ENCODE measurements at places on chromosomes 4 and X.

DNA sequence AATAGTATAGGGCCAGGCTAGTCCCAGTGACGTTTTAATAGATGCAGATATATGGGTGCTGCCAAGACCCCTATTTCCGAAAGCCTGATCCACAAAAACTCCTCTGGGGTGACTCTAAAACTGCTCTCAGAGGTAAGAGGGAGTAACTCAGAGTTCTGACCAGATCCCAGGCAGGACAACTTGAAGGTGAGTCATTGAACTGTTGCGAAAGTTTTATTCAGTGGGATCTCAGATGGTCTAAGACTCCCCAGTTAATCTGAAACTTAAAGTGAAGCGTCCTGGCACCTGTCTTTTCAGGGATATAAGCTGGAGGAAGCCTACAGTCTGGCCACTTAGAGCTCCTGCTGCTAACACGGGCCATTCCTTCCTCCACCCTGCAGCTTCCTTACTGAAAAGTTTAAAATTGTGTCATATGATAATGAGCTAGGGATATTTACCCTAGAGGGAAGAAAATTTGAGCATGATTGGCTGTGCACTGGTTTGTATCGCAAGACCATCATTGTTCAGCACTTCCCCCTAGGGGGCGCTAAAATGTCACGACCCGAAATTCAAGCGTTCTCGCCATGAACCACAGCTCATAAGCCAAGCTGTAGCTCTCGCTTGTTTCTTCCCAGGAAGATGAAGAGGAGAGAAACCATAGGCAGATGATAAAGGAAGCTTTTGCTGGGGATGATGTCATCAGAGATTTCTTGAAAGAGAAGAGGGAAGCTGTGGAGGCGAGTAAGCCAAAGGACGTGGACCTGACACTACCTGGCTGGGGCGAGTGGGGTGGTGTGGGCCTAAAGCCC is 19.5 kb downstream of the UTP14A start:
- DNase-seq = peak; percentile 38

DNA sequence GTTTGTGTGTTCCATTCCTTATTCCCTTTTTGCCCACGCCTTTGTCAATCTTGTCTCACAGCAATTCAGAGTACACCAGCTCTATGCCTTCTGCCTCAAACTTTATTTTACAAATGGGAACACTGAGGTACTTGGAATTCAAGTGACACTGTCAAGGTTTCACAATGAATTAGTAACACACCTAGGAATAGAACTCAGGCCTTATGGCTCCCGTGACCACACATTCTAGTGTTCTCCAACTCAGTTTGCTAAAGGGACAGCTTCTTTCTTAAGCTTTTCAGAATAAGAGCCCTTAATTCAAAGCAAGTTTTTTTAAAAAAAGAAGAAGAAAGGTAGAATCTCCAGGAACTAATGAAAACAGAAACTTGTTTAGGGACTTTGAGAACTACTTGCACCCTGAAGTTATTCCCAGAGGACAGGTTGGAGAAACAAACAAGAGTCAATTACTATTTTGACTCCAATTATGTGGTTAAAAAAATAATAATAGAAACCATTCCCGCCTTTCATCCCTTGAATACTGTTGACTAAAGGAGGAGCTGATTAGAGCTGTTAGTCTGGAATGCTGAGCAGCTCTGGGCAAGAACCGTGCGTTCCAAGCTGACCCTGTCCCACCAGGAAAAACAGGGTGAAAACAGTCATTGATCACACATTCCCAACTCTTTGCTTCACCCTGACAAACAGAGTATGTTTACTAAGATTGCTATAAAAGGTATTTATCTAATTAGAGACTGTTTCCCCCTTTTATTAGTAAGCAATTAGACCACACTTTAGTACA is 408.8 kb upstream of the CNKSR2 start:
- no peak for DNase-seq

- no peak for DNase-seq
These were observed 138.7 kb downstream of the ELOVL6 start for GRCh38 chr4:110059556-110060191.

GRCh38 chr4:105197777-105198176 is 51.1 kb downstream of the TET2 start:
- no peak for DNase-seq

GRCh38 chrX:70129816-70130215 is 3.4 kb upstream of the IGBP1 start:
- DNase-seq = no peak

DNA sequence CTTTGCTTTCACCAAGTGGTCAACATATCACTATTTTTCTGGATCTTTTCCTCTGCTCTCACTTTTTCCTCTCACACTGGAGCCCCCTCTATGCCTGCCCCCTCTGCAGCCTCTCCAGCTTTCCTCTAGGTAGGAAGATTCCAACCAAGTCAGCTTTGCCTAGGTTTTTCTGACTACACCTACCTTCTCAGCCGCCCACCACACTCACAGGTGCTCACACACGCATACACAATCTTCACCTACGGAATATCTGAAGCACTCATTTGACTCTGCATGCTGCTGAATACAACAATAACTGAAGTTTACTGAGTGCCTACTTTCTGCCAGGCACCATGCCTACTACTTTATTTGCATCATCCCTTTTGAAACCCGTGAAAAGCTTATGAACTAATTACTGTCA is 328.0 kb downstream of the PPP3CA start:
- DNase-seq = no peak

DNA sequence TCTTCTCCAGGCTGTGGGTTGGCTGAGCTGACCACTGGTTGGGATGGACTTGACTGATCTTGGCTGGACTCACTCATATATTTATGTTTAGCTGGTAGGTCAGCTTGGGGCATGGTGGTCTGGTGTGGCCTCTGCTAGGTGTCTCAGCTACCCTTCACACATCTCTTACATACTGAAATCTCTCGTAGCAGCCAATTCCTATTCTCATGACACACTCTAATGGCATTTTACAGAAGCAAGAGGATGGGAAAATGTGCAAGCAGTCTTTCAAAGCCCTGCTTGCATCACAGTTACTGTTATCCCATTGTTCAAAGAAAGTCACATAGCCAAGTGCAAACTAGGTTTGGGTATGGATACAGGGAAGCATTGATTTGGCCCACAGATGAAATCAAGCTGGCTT is 55.5 kb upstream of the PCDH18 start:
- DNase-seq = no peak

DNA sequence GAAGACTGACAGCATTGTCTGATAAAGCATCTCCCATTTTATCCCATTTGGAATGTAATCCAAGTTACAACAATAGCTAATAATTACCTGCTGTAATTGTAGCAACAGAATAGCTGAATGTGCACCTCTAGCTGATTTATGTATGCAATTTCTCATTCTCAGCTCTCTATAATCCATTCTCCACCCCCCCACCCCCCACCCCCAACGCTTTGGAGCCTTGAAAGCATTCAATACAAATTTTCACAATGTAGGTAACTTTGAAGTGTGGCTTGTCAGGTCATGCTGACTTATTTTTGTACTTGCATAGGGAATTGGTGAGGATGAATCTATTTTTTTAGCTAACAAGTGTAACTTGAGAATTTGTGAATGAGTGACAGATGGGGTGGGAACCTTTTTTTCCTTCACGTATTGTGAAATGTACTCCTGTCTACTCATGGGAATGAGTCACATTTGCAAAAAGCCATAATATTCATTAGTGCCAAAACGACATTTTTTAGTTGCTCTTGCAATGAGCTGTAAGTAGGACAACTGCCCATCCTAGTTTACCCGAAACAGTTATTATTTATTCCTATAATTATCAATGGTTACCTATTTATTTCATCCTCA is 159.3 kb downstream of the PALLD start:
- no peak for DNase-seq

- DNase-seq = no peak
These were observed 239.5 kb downstream of the KCNIP4 start for GRCh38 chr4:21709031-21709430.

DNA sequence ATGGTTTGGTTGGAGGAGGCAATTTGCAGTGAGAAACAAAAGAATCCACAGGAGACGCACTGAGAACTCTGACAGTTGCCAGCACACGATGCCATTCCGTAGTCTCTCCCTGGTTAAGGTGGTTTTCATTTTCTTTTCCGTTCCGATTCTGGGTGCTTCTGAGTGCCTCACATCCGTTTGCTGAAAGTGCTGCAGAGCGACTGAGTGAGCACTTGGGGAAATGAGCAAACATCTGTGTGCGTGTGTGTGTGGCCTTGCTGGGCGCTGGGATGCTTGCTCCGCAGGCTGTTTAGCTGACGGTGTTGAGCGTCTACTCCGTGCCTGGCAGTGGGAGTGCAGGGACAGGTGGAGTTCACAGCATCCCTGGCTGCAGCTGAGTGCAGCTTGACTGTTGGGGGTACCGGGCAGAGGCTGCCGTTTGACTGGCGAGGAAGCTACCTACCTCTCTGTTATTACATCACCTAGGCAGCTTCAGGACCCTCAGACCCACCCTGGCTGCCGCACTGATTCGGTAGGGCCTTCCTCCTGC is 49.3 kb downstream of the SORCS2 start:
- DNase-seq = no peak

DNA sequence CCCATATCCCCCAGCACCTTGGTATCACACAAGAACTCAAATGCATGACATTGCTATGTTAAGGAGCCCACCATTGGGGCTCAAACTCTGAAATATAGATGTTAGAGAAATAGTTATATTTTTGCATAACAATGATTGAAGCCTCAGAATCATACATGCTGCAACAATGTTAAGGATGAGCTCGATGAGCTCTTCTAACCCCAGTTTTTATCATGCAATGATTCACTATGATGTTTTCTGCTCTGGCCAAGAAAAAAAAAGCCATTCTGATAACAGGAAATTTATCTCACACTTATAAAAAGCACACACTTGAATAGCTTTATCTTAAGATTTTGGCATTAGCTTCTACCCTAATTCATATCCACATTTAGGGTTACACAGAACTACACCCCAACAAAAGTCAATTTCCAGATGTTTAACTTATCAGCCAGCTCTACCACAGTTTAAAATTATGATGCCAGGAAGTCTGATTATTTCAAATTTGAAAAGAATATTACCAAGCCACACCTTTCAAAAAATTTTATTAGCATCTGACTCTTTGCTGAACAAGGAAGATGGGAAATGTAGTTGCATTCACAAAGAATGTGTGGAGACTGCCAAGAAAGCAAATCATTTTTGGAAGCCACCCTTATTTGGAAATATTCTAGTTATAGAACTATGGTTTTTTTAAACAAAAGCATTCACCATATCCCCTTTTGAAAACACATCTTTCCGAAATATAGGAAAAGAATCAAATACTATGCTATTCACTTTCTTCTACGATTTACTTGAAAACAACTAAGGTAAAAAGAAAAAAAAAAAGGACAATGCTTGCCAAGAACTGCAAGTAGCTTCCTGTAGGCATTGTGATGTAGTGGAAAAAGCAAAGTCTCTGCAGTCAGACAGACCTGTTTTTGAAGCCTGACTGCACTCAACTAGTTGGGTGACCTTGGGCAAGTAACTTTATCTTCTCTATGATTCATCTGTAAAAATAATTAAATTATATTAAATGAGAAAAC is 100.8 kb upstream of the PLS3 start:
- no peak for DNase-seq

DNA sequence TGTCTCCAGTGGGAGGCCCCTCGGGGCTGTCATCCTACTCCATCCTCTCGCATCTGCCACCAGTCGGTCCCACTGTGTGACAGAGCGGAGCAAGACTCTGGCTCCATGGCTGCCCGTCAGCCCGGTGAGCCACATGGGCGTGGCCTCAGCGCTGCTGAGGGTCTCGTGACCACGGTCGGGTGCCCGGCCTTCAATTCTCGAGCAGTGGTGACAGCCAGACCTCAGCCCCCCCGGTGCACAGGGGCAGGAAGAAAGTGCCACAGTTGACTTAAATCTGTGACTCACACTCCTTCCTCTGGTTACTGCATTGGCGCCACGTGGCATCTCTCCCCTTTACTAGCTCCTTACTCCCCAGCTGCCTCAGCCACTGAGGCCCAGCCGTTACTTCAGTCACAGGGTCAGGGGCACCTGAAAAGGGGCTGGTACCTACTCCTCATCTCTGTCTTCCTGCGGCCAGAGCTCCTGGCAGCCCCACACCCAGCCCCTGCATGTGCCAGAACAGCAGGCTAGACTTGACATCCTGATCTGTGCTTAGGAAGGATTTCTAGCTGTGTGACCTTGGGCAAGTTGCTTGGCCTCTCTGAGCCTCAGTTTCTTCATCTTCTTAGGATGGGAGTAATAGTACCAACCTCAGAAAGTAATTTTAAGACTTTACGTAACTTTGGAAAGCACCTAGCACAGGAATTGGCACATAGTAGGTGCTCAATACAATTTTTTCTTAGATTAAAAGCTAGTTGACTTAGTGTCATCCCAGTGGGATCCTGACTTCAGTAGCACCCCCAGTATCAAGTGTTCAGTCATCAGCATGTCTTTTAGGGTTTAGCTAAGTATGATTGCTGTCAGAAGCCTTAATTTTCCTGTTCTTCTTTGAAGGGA is 66.1 kb downstream of the TNIP2 start:
- no peak for DNase-seq

DNA sequence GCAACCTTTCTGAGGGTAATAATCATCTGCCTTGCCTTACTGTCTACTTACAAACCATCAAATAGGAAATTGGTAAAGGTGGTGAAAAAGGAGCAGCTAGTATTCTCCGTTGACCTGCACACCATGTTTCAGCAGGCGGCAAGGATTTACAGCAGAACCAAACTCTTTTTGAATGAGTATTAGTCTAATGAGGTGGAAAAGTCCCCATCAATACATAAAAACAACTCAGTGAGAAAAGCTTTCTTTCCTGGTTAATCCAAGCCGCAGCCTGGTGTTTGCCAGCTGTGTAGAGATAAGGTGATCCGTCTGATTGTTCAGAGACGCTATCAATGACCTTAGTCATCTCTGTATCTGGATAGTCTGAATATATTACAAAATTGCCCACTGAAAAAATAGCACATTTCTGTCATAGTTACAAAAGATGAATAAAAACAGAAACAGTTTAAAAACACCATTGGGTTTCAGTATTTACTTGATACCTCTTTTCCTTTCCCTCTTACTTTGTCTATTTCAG is 110.4 kb upstream of the TBC1D9 start:
- DNase-seq = no peak

DNA sequence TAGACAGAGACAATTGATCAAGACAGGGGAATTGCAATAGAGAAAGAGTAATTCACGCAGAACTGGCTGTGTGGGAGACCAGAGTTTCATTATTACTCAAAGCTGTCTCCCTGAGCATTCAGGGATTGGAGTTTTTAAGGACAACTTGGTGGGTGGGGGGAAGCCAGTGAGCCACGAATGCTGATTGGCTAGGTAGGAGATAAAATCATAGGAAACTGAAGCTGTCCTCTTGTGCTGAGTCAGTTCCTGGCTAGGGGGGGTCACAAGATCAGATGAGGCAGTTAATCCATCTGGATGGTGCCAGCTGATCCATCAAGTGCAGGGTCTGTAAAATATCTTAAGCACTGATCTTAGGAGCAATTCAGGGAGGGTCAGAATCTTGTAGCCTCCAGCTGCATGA is 358.6 kb downstream of the GPM6A start:
- DNase-seq = no peak

DNA sequence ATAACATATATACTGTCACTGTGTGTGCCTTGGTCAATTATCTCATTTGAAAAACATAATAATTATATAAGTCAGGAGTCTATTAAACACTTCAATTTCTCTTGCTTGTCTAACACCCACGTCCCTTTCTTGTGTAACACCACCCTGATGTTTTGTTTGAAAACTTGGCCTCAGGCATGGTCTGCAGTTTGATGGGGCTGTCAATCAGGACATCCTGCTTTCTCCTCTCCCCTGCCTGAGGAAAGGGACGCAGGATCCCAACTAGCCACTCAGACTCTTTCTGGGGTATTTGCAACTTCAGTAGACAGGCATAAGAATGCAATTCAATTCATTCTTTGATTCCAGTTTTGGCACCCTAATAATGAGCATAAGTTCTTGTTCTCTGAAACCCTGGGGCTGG is 48.8 kb downstream of the DKK2 start:
- no peak for DNase-seq

- DNase-seq = no peak
These were observed 31.6 kb upstream of the ABCG2 start for GRCh38 chr4:88189881-88190585.
